ENCODE measurements at places on chromosomes 1 and 21. TPM values are rescaled to one million over a fixed set of nuclear protein-coding genes. Genes with fewer than 3 reads are reported as not detected.

GRCh38 chr1:63294803-63295594 lies 27.4 kb upstream of the FOXD3 start:
- no peak for DNase-seq

DNA sequence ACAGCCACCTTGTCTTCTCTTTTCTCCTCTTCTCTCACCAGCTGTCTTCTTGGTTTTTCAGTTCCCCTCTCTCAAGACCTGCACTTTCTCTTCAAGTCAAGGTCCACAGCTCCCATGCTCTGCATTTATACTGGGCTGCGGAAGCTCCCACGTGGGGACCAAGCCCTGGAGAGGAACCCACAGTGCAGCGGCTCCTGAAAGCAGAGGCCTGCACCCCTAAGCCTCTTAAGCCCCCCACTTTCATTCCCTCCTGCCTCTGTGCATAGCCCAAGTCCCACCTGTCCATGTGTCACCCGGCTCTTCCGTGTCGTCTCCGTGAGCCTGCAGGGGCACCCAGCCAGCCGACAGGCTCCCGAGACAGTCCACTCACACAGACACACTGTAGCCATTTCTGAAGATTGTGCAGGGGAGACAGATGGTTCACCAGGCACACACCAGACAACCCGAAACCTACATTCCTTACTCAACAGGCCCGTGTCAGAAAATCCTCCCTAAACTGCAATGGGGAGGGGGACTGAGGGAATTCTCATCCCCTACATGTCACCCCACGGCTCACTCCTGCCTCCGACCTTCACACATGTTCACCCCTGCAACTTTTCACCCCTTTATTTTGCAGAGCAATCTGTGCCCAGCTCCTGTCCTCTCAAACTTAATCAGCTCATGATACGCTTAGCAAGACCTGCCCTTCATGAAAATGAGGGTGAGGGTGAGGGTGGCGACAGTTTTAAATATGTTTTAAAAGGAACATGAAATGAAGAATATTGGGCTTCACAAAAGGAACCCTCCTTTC lies 6.3 kb downstream of the MX2 start:
- no peak for DNase-seq

DNA sequence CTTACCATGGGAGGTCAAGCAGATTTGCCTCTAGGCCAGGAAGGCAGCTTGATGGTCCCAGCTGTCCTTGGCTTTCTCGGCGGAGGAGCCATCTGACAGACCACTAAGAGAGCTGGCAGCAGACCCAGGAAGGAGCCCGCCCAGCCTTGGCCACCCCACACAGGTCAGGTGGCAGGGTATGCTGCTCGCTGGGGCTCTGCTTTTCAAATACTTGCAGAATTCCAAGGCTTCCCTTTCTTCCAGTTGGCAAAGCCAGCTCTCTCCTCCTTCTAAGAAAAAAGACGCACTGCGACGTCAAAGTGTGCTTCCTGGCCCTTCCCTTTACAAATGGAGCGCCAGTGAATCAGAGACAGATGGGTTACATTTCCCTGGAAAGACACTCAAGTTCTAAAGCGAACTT lies 229.4 kb downstream of the CACNA1E start:
- no peak for DNase-seq

DNA sequence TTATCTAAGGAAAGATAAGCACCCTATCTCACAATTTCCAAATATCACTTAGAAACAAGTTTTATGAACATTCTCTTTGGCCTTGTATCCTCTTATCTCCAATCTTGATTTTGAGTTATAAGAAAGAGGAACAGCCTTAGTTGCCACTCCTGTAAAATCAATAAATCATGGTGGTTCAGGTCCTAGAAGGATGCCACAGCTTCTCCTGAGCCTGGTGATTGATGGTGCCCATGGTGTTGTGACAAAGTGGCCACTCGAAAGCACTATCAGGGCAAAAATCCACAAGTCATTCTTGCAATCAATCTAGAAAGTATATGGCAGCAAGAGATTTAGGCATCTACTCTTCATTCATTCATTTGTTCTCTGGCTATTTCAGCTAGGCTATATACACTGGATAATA lies 27.8 kb downstream of the GBP6 start:
- DNase-seq = no peak

- DNase-seq = no peak
These were observed 32.3 kb downstream of the CFAP57 start for GRCh38 chr1:43204394-43204793.

GRCh38 chr21:31901315-31901714 lies 28.5 kb downstream of the HUNK start:
- no peak for DNase-seq

DNA sequence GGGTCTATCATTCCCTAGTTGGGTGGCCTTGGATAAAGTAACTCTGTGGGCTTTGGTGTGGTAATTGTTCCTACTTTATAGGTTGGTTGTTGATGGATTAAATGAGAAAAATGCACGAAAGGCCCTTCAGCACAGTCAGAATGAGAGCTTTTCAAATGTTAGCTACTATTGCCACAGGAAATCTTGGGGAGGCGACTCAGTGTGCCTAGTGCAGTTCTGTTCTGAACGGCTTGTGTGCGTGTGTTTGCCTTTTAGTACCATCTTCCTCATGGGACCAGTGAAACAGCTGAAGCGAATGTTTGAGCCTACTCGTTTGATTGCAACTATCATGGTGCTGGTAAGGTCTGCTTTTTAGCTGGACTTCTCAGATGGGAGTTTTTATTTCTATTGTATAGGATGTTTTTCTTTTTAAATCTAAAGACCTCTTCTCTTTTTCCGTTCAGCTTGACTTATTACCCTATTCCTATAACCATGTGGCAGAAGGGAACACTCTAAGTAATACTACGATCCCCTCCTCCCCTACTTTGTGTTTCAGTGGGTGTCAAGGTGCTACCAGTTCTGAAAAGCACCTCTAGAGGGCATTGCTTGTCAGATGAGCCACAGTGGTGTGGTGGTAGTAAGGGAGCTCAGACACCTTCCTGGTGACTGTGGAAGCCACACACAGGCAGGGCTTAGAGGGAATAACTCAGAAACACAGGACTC lies 9.2 kb downstream of the SFT2D2 start:
- DNase-seq = no peak

DNA sequence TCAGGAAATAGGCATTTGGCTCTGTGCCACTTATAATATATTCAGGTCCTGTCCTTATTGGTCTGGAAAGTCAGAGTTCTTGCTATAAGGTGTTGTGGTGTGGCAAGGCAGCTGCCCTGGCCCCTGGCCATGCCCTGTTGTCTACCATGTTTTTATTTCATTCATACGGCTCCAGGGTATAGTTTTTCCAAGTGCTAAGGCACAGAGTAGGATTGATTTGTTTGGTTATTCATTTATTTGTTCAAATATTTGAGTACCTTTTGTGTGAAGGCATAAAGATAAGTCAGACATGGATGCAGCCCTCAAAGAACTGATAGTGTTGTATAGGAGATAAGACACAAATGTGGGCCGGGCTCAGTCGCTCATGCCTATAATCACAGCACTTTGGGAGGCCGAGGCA lies 10.1 kb downstream of the ZBTB8B start:
- no peak for DNase-seq

DNA sequence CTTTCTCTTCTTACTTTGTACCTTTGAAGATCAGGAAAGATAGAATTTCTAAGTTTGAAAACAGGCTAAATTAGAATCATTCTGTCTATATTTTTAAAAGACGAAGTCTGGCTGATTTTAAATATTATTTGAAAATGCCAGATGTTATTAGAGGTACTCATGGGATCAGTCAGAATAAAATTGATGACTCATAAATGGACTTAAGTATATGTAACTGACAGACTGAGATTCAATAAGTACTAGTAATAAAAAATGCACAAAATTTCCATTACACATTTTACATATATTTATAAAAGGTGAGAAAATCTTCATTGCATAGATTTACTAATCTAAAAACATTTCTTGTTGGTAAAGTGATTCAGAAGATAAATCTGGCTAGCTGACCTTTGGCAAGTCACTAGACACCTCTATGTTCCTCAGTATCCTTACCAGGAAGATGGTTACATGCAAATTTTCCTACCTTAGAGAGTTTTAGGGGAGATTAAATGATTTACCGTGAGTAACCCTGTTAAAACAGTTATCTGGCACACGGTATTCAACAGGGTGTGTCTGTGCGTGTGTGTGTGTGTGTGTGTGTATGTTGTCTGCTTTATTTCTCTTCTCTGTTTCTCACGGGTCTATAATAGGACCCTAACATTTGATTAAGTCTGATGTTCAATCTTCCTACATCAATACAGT lies 189.0 kb downstream of the RUNX1 start:
- DNase-seq = no peak

DNA sequence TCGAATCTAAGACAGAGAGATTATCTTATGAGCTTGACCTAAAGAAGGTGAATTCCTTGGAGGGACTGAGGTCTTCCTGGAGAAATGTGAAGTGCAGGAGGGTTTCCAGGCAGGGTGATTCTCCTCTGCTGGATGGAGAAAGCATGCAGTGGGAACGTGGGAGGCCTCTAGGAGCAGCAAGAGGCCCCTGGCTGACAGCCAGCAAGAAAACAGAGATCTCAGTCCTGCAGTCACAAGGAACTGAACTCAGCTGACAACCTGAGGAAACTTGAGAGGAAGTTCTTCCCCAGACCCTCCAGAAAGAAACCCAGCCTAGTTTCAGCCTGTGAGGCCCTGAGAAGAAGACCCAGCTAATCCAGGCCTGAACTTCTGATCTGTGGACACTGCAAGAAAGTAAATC lies 345.9 kb downstream of the FAM72C start:
- no peak for DNase-seq

DNA sequence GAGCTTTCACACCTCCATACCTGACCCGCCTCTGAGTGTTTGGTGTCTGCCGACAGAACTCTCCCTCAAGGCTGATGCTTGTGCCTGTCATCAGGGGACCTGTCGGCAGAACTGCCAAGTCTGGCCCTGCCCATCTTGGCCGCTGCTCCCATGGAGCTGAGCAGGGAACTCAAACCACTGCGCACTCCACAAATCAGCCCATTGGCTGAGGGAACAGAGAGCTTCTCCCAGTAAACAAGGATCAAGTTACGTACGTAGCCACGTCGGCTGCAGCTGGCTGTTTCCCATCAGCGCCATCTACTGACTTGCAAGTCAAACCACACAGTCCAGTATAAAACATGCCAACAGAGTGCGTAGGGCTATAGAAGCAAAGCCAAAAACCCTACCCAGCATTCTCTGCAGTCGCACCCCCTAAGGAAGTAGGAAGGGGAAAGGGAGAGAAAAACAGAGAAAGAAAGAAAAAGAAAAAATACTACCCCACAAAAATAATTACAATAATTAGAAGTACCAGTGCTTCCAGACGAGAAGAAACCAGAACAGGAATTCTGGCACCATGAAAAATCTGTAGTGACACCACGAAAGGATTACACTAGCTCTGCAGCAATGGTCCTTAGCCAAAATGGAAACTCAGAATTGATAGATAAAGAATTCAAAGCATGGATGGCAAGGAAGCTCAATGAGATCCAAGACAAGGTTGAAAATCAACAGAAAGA lies 13.1 kb downstream of the KRTAP13-1 start:
- DNase-seq = no peak

- DNase-seq = no peak
These were observed 128.4 kb downstream of the TGFB2 start for GRCh38 chr1:218473522-218473921.

DNA sequence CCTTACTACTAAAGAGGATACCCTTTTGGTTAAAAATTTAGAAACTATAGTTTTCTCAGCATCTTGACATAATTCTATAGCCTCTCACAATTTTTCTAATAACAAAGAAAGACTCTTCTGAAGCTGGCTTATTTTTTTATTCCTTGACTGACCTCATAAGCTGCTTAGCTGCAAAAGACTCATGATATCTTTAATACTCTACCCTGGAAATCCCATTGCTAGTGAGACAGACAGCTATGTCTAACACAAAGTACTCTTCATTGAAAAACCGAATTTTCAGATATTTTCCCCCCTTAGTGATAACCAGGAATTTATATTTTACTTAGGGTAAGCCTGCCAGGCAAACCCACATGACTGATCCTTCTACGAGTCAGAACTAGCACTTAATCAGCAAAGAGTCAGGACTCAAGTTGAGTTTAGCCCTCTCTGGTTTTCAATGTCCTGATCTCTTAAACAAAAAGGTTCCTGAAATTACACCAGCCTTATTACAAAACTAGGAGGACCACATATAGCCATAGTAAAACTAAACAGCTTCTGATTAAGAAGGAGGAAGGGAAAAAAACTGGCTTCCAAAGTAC lies 56.9 kb downstream of the ENAH start:
- DNase-seq = no peak

- DNase-seq = no peak
These were observed 121.9 kb upstream of the CDC42BPA start for GRCh38 chr1:227440182-227440581.

- no peak for DNase-seq
These were observed 35.0 kb upstream of the THEM4 start for GRCh38 chr1:151944126-151944856.

GRCh38 chr1:150543500-150544143 lies 5.6 kb upstream of the ADAMTSL4 start:
- DNase-seq = no peak

DNA sequence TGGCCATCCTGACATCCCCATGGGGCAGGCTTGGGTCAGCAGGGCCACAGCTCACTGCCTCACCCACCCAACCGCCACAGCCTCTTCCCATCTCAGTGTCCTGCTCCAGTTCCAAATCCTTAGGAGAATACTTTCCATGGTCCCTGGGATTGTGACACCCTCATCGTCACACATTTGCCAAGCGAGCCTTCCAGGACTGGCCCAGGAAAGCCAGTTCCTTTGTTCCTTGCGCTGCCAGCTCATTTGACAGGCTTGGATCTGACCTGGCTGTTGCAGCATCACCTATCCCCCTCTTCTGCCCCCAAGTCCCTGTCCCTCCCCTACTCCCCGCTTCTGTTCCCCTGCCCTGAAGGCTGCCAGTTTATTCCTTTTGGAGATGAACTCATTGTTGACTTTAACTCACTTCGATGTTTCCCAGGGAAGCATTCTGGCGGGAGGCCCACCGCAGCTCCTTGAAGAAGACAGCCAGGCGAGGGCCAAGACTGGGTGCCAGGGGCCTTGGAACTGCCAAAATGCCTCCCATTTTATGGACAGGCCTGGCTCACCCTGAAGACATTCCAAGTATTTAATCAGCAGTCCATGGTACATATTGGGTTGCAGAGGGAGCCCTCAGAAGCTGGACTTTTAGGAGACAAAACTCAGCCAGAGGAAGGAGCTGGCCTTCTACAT lies 10.2 kb upstream of the GNL2 start:
- DNase-seq = no peak

Gene PGBD5
- polyA plus RNA-seq = 0.07 TPM

Gene SPAG17
- polyA plus RNA-seq = 0.09 TPM

Gene FCRL5
- not detected for polyA plus RNA-seq

Gene PRAMEF9
- polyA plus RNA-seq = not detected
